Panc1 (cell line): ENCODE measurements at places on chromosomes 6 and 20. TPM values are rescaled to one million over a fixed set of nuclear protein-coding genes. Genes with fewer than 3 reads are reported as not detected.

CD24 gene
- total RNA-seq, result 57.4 TPM

PEX7 gene
- total RNA-seq, result 8.8 TPM

PTCRA gene
- total RNA-seq, result not detected

SLC17A1 gene
- not detected for total RNA-seq

DNAH8 gene
- total RNA-seq, result not detected

ADGRF4 gene
- 0.10 TPM for total RNA-seq

GHRH gene
- not detected for total RNA-seq

LGSN gene
- total RNA-seq, result not detected

GPX5 gene
- not detected for total RNA-seq

CCN6 gene
- total RNA-seq, result 3.0 TPM

RFX6 gene
- not detected for total RNA-seq

DNA sequence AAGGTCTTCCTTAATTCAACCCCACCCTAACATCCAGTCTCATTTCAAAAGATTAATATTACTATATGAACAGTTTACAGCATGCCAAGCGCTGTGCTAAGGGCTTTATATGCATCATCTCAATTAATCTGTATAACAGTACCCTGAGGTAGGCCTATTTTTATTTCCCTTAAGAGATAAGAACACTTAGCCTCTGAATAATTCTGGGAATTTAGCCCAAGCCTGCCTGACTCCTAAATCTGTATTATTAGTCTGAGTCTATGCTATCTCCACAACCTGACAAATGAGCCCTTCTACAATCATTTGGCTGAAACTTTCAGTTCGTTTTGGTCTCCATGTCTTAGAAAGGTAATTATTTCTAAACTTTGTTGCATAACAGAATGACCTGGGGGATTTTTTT, 77.7 kb upstream of the SAMD5 start:
- DNase-seq, result no peak

GRCh38 chr20:21262812-21263211, 40.3 kb upstream of the XRN2 start:
- no peak for DNase-seq

DNA sequence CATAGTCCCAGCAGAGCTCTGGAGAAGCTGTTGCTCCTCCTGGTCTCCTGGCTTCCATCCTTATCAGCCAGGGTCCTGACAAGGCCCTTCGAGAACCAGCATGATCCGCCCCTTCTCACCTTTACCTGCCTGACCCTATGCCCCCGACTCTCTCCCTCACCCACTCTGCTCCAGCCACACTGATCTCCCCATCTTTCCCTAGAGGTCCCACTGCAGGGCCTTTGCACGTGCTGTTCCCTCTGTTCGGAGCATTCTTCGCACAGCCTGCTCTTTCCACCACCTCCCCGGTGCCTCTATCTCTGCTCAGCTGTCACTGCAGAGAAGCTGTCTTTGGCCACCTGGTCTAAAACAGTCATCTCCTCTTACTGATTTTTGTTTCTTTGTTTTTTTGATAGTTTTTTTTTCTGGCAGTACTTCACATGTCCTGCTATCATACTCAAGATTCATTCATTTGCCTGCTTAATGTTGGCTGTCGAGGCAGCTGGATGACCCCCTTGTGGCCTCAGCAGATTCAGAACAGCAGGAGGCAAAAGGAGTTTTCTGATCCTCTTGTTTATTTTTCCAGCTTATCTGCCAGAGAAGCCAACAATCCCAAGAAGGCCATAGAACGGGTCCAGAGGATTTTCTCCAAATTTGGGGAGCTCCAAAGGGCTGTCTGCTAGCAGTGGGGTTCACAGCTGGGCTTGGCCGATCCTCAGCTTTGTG, 1.6 kb upstream of the PTGIS start:
- no peak for DNase-seq

DNA sequence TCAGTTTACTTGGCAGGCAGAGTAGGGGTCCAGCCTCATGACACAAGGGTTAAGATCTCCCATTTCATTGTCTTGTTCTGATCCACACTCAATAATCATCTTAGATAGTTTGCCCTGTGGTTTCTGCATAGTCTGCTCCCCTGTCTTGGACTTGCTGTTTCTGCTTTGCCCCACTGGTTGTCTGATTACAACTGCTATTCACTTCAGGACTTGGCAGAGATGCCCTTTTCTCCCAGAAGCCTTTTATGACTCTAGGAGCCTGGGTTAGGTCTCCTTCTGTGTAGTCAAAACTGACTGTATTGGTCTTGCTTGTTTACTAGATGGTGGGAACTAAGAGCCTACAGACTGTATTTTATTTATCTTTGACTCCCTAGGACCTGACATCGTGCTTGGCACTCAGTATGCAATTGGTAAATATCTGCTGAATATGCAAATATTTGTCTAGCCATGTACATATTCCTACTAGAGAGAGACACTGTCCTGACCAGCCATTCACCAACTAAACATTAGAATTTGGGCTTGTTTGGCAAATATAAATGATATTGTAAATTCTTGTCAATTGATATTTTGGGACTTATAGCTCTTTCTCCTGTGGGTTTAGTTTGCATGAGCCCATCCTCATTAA, 165.9 kb upstream of the KCNK16 start:
- no peak for DNase-seq

DNA sequence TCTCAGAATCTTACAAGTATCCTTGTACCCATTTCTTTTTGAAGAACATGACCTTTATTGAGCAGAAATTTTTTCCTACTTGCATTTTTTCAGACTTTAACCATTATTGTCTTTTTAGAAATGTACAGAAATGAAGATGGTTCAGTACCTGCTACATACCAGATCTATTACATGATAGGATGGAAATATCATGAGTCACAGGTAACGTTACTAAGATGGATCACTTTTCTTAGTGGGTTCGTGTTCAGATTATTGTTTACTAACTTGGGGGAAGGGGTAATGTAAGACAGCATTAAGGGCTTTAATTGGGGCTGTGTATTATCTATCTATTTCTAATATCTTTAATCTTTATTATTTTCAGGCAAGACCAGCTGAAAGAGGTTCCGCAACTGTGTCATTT, 31.9 kb downstream of the NDUFAF5 start:
- DNase-seq, result no peak

GRCh38 chr6:133108419-133108818, 132.7 kb upstream of the EYA4 start:
- no peak for DNase-seq

DNA sequence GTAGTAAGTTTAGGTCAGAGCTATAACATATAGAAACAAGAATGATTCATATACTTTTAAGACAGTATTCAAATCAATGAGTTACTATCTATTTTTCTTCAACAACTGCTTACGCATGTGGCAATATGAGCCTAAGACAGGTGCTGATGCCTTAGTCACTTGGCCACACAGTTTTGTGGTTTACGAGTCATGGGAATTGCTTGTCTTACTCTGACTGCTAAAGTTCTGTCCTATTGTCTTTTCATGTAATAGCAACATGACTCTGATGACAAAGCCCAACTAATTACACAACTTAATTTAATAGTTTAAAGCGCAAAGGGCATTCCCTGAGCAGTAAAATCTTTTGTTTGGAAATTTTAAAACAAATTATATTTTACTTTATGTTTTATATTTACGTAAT, 159.3 kb upstream of the CENPW start:
- DNase-seq, result peak; percentile 69

DNA sequence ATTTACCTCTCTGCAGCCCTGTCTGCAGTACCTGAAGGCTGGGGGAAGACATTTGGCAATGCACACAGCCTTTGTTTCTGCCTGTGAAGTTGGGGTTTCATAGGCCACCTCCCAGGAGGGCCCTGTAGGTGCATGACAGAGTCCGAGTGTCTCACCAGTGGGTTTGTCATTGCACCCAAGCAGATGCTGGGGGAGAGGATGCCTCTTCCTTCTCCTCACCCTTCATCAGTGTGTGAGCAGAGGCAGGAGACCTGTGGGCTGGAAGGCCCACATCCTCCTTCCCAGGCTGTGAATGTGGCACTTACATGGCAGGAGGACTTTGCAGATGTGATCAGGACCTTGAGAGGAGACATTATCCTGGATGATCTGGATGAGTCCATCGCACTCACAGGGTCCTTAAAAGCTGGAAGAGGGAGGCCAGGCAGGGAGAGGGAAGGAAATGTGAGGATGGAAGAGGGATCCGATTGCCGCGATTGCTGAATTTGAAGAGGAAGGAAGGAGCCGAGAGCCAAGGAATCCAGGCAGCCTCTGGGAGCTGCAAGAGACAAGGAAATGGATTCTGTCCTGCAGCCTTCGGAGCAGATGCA, 30.4 kb downstream of the SYNJ2 start:
- no peak for DNase-seq

- DNase-seq, result no peak
Measured at GRCh38 chr6:50935442-50935841, 116.8 kb downstream of the TFAP2B start.

DNA sequence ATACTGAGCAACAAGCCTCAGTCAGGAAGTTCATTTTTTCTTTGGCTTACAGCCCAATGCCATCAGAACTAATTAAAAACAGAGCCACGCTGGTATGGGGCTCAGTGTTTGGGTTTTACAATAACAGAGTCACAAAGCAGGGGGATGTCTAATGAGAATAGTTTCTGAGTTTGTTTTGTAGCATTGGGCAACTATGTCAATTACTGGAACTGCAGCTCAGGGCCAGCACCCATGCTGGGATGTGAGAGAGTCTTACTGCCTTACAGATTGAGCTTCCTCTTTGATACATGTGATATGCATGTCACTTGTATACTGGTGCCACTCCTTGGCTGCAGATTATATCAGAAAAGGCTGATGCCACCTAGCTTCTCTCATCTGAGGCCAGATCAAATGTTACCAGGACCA, 117.6 kb downstream of the TFAP2B start:
- DNase-seq, result no peak

GRCh38 chr20:11387189-11387754, 530.4 kb upstream of the BTBD3 start:
- DNase-seq, result peak; percentile 35

DNA sequence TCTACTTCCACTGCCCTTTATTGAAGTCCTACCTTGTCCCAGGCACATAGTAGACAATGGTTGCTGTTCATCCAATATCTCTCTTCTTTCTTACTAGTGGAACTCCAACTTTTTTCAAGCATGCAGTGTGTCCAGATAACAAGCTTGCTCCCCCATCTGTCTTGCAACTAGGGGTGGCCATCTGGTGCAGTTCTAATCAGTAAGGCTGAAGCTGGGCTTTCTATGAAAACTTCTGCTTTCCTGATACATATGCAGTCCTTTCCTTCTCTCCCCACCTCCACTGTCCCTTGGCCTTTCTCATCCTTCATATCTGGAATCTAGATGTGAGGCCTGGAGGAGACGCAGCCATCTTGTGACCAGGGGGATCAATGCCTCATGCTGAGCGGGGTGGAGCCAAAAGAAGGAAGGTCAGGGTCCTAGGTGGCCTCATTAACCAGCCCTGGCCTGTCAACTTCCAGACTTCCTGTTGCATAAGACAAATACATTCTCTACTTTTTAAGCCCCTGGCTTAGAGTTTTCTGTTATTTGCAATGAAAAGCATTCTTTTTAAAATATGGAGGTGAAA, 59.6 kb upstream of the ZFP64 start:
- no peak for DNase-seq

DNA sequence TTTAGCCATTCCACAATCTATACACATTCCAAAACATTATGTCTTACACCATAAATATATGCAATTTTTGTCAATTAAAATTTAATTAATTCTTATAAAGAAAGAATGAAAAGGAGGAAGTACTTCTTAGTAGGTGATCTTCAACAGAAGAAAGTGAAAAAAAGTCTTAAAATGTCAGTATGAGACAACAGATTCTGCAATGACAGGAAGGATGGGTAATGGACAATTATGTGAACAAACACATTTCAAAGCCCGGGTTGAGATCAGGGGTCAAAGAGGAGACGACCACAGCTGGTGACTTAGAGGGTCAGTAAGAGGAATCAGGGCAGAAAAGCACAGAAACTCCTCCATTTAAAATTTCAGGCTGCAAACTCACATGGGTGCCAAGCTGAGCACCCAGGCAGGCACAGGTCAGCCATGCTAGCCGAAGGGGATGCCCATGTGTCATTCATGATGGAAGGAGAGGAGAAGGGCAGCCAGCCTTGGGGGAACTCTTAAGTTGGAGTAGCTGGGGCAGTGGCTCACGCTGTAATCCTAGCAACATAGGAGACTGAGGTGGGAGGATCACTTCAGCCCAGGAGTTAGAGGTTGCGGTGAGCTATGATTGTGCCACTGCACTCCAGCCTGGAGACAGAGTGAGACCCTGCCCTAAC, 11.0 kb downstream of the VSX1 start:
- no peak for DNase-seq

DNA sequence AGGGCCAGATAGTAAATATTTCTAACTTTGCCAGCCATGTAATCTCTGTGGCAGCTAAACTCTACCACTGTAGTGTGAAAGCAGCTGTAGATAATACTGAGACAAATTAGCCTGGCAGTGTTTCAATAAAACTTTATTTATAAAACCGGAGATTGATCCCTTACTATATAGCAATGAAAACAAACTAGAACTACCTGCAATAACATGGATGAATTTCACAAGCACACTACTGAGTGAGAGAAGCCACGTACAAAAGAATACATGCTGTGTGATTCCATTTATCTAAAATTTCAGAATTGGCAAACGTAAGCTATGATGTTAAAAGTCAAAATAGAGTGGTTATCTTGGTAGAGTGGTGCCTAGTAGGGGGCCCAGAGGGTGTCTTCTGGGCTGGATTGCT, 198.7 kb upstream of the SGK1 start:
- DNase-seq, result no peak

DNA sequence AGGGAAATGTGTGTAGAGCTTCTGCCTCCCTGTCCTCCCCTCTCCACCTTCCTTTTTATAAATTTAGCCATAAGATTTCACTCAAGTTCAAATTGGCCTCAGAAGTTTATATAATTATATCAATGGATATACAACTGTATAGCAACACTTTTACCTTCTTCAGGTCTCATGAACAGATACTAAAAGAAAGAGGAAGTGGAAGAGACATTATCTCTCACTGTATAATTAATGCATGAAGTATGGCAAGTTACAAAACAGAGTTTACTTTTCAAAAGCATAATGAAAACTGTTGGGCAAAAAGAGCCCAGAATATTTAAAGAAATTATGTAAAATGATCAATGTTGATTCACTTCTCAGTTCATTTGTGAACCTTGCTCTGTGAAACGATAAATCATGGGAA, 99.7 kb downstream of the PDE7B start:
- DNase-seq, result no peak
